ENCODE measurements at places on chromosomes 3 and 15.

- no peak for DNase-seq
Observed at GRCh38 chr15:96720656-96721055, 390.2 kb downstream of the NR2F2 start.

DNA sequence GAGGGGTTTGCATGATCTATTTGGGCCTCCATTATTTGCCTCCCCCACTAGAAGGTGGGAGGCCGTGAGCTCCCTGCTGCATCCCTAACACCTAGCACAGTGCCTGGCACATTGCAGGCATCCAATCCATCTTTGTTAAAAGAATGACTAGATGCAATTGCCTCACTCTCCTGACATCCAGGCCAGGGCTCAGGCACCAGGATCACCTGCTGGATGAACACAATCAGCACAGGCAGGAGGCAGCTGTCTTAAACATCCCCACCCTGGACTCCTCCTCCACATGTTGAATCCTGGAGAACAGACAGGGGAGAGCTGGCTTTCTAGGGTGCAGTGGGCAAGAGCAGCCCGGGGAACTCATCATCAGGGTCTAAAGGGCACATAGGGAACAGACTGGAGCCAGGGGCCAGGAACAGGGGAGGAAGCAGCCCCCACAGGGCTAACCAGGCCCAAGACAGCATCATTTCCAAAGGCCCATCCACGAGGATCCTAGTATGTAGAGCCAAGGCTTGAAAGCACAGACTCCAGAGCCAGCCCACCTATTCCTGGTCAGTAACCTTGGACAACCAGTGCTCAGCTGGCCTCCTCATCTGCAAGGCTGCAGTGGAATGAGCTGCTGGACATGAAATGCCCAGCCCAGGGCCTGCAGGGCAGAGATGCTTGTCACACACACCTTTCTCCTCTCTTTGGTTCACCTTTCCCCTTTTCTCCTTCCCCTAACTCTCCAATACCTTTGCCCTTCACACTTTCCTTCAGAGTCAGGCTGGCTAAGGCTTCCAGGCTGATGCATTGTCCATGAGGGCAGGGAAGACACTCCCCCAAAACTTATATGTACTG lies 254.4 kb upstream of the TLE3 start:
- DNase-seq: no peak

GRCh38 chr3:149902498-149903139 lies 68.1 kb downstream of the PFN2 start:
- DNase-seq: no peak

DNA sequence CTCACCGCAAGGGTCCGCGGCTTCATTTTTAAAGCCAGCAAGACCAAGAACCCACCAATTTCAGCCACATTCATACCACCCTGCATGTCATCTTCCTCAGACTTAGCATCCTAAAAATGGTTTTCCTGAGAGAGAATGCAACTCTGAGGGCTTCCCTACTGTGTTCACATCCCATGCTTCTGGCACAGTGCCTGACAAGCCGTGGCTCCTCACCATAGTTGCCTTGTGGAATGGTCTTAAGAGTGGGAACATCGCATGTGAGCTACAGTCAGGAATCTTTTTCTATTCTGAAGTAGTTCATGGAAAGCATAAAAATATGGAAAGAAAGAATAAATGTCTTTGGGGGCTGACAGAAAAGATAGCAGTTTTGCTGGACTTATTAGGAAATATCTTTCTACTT lies 120.3 kb downstream of the RAP2B start:
- no peak for DNase-seq

DNA sequence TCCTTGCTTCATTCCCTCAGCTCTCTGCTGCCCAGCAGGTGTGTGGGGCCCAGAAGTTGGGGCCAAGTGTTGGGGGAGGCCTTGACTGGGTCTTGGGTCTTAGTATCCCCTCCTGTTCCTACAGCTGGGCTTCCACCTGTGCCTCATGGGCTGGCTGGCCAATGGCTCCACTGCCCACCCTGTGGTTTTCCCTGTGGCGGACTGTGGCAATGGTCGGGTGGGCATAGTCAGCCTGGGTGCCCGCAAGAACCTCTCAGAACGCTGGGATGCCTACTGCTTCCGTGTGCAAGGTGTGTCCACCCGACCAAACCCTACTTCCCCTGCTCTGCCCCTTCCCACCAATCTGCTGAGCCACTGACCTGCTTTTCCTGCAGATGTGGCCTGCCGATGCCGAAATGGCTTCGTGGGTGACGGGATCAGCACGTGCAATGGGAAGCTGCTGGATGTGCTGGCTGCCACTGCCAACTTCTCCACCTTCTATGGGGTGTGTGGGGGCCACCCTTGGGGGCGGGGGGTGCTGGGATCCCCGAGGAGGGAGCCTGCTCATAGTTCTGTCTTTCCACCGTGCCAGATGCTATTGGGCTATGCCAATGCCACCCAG lies 10.9 kb downstream of the NT5DC2 start:
- no peak for DNase-seq

DNA sequence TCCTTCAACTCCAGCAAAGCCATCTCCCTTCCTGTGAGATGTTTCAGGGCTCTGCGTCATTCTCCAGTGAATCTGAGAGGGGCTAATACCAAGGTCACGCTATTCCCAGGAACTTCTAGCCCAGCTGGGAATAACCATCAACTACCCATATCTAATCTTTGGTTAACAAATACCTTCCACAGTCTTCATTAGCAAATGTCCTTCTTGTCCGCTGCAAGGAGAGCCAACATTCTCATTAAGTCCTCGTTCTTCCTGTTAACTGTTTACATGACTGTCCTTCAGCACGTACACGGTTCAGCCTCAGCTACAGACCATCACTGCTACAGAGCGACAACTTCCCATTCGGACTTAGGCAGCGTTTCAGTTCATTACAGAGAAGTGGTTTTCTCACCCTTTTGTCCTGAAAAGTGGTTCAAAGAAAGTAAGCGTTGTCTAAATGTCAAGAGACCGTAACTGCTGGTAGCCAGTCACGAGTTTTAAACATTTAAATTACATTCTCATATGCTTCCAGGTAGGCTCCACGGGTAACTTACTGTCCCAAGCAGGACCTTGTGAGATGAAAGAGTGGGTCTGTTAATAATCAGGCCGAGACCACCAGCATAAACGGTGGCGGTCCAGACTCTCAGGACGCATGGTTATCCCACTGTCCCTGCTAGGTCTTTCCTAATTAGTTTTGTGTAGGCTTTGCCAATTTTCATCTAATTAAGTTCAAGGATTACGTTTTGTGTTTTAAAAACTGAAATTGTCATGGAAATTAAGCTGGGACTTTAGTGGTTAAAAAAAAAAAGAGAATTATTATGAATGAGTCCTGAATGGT lies 63.8 kb downstream of the CHSY1 start:
- DNase-seq: no peak

DNA sequence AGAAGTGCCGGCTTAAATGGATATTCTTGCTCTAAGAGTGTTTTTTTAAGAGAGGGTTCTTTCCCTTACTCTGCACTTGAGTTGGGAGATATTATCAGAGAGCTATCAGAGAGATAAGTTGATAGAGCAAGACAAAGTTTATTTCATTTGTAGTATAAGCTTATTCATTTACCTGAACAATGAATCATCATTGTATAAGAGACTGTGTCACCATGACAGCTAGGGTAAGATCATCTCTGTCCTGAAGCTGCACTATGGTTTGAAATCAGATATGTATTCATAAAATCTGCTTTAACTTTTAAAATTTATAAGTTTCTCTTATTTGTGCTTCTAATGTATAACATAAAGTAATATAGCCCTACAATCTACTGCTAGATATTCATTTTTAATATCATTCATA lies 128.1 kb upstream of the ARL6 start:
- no peak for DNase-seq

- no peak for DNase-seq
Observed at GRCh38 chr15:79455361-79455760, 23.2 kb downstream of the MINAR1 start.

- DNase-seq: no peak
Observed at GRCh38 chr3:146222204-146223046, 28.5 kb downstream of the PLSCR4 start.

- no peak for DNase-seq
Observed at GRCh38 chr3:171813897-171814460, 3.7 kb upstream of the PLD1 start.

DNA sequence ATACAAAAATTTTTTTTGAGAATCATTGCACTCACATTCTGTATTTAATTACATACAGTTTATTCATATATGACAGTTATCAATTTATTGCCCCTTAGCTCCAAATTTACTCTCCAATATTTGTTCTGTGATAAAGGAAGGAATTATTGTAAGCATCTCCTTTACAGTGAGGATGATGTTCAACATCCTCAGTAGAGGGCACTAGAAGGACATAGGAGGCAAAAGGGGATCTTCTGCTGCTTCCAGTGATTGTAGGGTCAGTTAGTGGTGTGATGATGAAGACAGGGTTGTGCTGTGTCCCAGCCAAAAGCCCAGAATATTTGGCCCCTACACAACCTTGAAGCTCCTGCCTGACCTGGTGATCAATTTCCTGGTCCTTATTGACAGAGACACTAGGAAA lies 89.9 kb upstream of the DCBLD2 start:
- no peak for DNase-seq

All from DMS 273 treated with DMSO at 0.1 percent for 48 hours (cell line).